CD4-positive, alpha-beta T cell treated with Interferon gamma for 1 hour (primary cell): ENCODE measurements at places on chromosomes 13 and 19.

GRCh38 chr13:106593132-106593531 is 25.2 kb upstream of the ARGLU1 start:
- DNase-seq, result no peak

GRCh38 chr19:45250216-45250831 is 747 bp upstream of the MARK4 start:
- DNase-seq, result no peak

DNA sequence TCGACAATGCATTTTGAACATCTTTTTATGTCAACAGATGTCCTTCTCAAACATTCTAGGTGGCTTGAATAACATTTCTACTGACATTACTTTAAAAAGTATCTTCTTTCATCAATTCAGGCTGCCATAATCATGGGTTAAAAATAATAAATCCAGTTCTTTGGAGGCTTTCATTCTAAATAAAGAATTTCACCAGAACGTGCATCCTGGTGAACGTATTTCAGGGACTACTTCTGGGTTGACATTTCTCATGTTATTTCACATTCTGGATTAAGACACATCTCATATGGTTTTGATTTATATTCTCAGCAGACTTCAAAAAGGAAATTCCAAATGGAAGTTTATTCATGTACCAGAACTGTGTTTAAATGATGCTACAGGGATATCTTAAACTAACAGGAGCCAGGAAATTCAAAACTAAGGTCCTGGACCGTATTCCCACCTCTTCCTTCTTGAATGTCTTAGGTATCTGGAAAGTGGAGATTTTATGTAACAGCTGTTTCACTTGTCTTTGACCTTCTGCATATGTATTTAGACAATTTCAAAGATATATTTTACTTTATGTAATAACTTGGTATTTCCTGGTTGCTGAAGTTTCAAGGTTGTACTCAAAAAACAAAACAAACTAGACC is 107.2 kb downstream of the STARD13 start:
- no peak for DNase-seq

DNA sequence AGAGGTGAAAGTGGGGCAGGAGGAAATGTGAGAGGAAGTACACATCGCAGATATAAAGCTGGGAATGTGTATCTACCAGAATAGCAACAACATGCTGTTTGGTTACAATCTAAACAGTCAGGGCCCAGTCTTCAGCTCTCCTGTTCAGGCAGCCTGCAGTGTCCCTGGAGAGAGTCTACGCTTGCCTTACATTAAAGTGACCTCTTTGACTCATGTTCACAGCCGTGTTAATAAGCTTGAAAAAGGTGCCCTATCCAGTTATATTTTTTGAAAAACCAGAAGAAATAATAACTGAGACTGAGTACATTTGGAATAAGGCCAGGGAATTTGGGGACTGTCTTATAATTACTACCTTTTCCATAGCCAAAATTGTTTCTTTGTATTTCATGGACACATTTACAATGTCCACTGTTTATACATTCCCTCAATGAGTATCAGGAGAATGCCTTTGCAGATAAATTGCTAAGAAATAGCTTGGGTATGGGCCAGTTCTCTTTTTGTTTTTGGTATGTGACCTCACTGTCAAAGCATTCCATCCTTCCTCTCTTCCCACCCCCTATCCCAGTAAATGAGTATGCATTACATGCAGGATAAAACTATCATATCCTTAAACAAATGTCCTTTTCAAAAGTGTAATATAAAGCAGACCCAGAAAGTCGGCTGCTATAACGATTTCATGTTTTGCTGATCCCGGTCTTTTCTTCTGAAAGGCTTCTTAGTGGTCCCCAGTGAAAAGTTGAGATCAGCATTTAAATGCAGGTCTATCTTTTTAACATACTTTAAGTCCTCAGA is 82.6 kb downstream of the PCDH9 start:
- DNase-seq, result no peak

DNA sequence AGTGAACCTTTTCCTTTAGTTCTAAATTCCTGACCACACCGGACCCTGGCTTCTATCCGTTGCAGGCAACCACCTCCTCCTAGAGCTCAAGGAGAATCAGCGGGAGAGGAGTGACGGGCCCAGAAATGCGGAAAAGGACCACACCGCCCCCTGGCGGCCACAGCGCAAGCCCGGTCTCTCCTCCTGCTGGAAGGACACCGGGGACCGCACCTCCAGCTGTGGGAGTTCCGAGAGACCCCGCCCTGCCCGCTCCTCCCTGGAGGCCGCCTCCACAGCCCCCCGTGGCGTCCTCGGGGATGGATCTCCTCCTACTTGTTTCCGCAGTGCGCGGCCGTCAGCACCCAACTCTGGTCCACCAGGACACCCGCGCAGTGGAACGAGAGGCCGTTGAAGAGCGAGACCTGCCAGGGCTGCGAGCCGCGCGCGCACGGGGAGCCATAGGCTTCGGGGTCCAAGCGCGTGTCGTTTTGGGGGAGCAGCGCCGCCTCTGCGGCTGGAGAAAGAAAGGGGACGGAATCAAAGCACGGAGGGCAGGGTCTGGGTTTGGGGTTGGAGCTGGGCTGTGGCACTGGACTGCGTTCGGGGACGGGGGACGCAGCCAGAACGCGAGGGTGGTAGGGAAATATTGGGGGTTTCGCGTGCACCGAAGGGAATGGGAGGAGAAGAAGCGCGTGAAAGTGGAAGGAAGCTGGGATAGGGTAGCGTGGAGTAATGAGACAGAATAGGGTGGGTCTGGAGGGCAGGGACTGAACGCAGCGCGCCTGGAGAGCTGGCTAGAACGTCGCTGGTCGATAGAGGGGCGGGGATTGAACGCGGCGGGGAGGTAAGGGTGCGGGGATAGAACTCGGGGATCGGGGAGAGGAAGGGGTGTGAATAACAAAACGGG is 2.5 kb downstream of the KLK10 start:
- peak; percentile 11 for DNase-seq

GRCh38 chr19:49339301-49340068 is 4.3 kb downstream of the CD37 start:
- no peak for DNase-seq

DNA sequence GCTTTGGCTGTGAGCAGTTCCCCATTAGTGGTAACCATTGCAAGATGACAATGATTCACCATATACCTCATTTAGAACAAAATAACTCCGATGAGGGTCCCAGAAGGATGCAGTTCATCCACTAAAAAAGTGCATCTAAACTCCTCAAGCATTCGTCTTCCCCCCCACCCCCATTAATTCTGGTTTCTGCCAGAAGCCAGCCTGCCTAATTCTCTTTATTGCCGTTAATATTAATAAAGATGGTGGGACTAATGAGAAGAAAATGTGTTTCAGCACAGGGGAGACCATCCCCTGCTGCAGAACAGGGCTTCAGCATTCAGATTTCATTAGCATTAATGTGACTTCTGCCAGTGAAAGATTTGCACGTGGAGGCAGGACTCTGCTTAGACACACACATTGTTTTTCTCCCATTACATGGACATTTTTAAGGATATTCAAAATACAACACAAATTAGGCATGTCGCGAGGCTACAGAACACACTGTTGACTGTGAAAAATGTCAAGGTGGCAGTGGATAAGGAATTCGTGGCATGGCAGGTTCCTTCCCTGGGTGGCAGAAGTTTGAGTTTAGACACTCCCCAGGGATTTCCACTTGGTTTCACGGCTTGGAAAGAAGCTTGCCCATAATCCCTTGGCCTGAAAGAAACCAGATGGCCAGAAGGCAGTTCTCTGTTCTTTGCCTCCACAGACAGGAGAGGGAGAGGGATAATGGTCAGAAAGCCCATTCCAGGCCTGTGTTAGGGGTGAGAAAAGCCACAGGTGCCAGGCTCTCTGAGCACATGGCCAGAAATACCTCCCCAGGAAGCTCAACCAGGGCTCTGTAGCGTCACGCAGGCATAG is 236.5 kb downstream of the FOXO1 start:
- no peak for DNase-seq

GRCh38 chr19:12543855-12544254 is 7.4 kb downstream of the ZNF564 start:
- DNase-seq, result no peak

DNA sequence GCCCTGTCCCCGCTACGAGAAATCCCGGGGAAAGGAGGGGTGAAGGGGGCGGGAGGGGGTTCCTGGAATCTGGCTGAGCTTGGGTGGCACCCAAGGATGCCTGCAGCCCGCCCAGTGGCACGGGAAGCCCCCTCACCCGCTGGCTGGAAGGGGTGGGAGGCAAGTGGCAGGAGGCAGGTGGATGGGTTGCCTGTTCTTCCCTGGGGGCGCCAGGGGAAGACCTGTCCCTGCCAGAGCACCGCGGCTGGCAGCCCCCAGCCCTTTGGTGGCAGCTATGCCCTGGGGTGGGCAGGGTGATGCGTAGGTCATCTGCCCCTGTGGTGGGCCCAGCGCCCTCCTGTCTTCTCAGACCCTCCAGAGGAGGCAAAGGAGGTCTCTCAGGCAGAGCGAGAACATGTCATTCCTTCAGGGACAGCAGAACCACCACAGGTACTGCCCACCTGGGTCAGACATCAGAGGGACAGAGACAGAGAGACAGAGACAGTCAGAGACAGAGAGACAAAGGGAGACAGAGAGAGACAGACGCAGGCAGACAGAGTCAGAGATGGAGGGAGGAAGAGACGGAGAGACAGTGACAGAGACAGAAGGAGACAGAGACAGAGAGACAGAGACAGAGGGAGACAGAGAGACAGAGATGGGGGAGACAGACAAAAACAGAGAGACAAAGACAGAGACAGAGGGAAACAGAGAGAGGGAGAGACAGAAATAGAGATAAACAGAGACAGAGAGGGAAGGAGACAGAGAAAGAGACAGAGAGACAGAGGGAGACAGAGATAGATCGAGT is 36.7 kb downstream of the EFNA2 start:
- no peak for DNase-seq

DNA sequence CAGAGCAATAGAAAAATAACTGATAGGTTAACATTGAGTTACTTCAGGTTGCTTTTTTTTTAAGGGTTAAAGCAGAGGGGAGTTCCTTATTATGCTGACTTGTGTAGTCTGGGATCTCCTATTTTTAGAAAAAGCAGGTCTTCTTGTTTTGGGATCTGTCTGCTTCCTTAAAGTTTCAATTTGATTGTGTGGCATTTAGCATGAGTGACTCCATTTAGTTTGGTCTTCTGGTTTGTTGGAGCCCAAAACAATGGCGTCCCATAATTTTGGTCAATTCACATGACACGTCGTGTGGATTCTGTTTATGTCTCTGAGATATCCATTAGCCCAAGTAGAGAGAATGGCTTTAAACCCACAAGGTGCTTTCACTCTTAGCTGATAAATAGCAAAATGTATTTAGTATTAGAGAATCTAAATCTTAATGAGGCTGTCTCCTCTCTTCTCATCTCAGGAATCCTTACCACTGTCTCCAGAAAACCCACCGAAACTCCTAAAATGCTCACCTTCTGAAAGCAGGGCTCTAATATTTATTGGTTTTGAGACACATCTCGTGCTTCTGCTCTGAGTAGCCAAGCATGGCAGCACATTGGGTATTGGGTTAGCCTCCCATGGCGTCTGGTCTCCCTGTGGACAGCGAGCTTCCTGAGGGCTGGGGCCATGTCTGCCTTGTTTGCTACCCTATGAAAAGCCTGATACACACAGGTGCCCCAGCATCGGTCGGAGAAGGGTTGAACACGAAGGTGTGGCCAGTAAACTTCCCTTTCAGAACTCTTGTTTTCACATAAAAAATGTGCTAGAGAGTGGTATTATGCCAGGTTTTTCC is 67.2 kb upstream of the GPR183 start:
- peak; percentile 70 for DNase-seq

DNA sequence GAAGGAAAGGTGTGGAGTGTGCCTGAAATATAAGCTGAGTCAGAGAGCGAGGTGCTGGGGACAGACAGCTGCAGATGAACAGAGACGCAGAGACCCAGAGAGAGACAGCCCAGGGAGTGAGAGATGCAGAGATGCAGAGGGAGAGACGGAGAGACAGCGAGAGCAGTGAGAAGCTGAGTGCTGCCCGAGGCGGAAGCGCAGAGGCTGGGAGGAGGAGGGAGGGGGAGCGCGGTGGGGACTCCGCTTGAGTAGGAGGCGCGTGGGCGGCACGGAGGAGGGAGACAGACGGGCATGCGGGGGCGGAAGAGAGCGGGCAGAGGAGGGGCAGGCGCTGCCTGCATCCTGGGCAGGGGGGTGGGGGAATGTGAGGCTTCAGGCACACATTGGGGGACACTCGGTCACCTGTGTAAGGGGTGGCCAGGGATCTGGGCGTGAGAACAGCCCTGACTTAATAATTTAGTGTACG is 25.7 kb downstream of the SLC8A2 start:
- peak; percentile 72 for DNase-seq

DNA sequence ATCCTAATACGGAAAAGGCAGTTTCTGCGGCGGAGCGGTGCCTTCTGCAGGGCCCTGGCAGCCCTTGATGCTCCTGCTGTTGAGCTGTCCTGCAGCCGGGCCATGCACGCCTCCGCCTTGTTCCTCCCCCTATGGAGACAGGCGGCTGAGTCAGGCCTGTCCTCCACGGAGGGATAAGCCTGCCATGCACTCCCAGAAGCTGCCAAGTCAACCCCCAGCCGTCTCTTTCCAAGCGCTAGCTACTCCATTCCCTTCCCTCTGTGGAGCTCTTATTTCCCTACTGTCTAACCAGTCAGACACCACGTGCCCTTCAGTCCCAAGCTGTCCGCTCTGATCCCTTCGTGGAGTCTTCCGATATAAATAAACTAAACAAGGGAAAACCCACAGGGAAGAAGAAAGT is 197.0 kb downstream of the COL4A1 start:
- DNase-seq, result no peak

GRCh38 chr19:50481351-50482149 is 4.9 kb upstream of the GARIN5A start:
- no peak for DNase-seq

- no peak for DNase-seq
These were observed 26.1 kb downstream of the MBD3L1 start for GRCh38 chr19:8858260-8858659.

DNA sequence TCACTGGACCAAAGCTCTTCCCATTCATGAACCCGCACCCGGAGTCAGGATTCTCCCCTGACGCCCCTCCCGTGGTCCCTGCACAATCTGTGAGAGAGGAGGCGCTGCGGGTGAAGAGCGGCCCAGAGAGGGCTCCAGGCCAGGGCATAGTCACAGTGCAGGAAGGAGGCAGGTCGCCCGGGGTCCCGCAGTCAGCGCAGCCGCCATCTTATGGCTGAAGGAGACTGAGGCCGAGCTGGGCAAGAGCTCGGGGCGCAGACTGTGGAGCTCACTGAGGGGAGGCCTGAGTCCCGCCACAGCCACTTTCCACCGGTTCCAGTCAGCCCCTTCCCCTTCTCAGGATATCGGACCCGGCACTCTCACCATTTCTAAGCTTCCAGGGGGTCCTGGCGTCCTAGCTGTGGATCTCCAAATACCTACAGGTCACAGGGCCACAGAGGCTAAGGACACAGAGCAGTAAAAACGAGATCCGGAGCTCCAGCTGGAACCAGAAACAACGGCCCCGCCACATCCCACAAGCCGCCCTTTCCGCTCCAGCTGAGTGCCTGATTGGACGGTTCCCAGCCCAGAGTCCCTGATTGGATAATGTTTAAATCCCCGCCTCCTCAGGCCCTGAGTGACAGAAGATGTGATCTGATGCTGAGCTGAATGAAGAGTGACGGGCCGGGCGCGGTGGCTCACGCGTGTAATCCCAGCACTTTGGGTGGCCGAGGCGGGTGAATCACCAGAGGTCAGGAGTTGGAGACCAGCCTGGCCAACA is at the start of gene ZNF99:
ZNF99 (minus strand) TSS at position 501 of the 760 bp plus-strand sequence; CDS start at position 366, 135 bp downstream.
- DNase-seq, result peak; percentile 9
